ENCODE measurements at places on chromosomes 4 and X. TPM values are rescaled to one million over a fixed set of nuclear protein-coding genes. Genes with fewer than 3 reads are reported as not detected.

Gene ANXA3
- 415 TPM for total RNA-seq

Gene XK
- 0.24 TPM for total RNA-seq

- no peak for DNase-seq
Measured at GRCh38 chr4:53380221-53380620, 2.8 kb downstream of the FIP1L1 start.

Gene NDST4
- total RNA-seq = not detected

Gene CYSLTR1
- not detected for total RNA-seq

All from foreskin keratinocyte (primary cell).